Testis (tissue), 5 donors: ENCODE measurements at places on chromosomes 16 and 17. TPM values are rescaled to one million over a fixed set of nuclear protein-coding genes. Genes with fewer than 3 reads are reported as not detected.

KRTAP1-5 gene
- total RNA-seq, result not detected

MED31 gene
- total RNA-seq, result 19.3 TPM

MYH11 gene
- total RNA-seq, result 263 TPM

ADAP2 gene
- total RNA-seq, result 6.4 TPM

SLC6A2 gene
- 3.5 TPM for total RNA-seq

IL21R gene
- total RNA-seq, result 0.87 TPM

SPATA2L gene
- 13.9 TPM for total RNA-seq

CHST6 gene
- 6.1 TPM for total RNA-seq

ST6GALNAC1 gene
- total RNA-seq, result 20.6 TPM

TNFRSF13B gene
- not detected for total RNA-seq

KCNJ18 gene
- 0.55 TPM for total RNA-seq

BMERB1 gene
- total RNA-seq, result 63.1 TPM

CDK10 gene
- 77.1 TPM for total RNA-seq

LRRC46 gene
- 28.3 TPM for total RNA-seq

EVI2A gene
- total RNA-seq, result 0.16 TPM

HOXB9 gene
- total RNA-seq, result 0.31 TPM

NOS2 gene
- total RNA-seq, result 0.87 TPM

HCRT gene
- not detected for total RNA-seq

TLCD1 gene
- 4.2 TPM for total RNA-seq

XYLT1 gene
- total RNA-seq, result 13.6 TPM

FOXF1 gene
- 2.8 TPM for total RNA-seq

ZNF287 gene
- 8.5 TPM for total RNA-seq

SLC43A2 gene
- 12.4 TPM for total RNA-seq

PIPOX gene
- total RNA-seq, result 5.9 TPM

KRT39 gene
- not detected for total RNA-seq

DRC3 gene
- total RNA-seq, result 21.6 TPM

ZG16 gene
- total RNA-seq, result 0.12 TPM

TMEM231 gene
- 21.2 TPM for total RNA-seq

MPDU1 gene
- total RNA-seq, result 55.7 TPM

ROGDI gene
- 37.0 TPM for total RNA-seq

CDC42EP4 gene
- 103 TPM for total RNA-seq

MYO1D gene
- total RNA-seq, result 33.6 TPM

COX10 gene
- total RNA-seq, result 44.9 TPM

CCL4 gene
- total RNA-seq, result 1.7 TPM

CLUH gene
- 173 TPM for total RNA-seq

CX3CL1 gene
- 8.5 TPM for total RNA-seq

C17orf100 gene
- 10.3 TPM for total RNA-seq

CCL14 gene
- 12.3 TPM for total RNA-seq

TBC1D3H gene
- 6.8 TPM for total RNA-seq

USP43 gene
- 7.2 TPM for total RNA-seq

GLG1 gene
- 206 TPM for total RNA-seq

KAT7 gene
- 122 TPM for total RNA-seq

IQCK gene
- total RNA-seq, result 77.8 TPM

GPR179 gene
- 0.93 TPM for total RNA-seq

TBC1D3C gene
- not detected for total RNA-seq

FBXW10B gene
- 15.9 TPM for total RNA-seq

RAB34 gene
- total RNA-seq, result 30.4 TPM
